Hematopoietic multipotent progenitor cell treated with erythropoietin and hydrocortisone succinate and interleukin-3 and kit ligand, for 6 days (in vitro differentiated cells): ENCODE measurements at places on chromosomes 13 and 19.

- peak; percentile 81 for DNase-seq
Observed at GRCh38 chr19:49442771-49443365, 1.5 kb upstream of the SLC17A7 start.

DNA sequence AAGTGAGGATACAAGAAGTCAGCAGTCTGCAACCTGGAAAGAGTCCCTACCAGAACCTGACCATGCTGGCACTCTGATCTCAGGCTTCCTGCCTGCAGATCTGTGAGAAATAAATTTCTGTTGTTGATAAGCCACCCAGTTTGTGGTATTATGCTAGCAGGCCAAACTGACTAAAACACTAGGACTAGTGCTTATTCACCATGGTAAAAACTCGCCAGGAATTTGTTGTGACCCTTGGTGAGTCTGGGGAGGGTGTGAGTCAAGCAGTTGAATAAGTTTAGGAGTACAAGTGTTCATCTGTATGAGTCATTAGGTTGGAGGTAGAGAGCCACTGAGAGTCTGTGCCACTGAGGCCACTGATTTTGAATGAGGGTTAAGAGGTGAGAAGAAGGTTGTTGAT is 3.6 kb downstream of the ZIK1 start:
- DNase-seq, result no peak

GRCh38 chr19:18814063-18814462 is 17.7 kb upstream of the UPF1 start:
- no peak for DNase-seq

GRCh38 chr13:41579168-41579567 is 121.8 kb downstream of the RGCC start:
- DNase-seq, result no peak

DNA sequence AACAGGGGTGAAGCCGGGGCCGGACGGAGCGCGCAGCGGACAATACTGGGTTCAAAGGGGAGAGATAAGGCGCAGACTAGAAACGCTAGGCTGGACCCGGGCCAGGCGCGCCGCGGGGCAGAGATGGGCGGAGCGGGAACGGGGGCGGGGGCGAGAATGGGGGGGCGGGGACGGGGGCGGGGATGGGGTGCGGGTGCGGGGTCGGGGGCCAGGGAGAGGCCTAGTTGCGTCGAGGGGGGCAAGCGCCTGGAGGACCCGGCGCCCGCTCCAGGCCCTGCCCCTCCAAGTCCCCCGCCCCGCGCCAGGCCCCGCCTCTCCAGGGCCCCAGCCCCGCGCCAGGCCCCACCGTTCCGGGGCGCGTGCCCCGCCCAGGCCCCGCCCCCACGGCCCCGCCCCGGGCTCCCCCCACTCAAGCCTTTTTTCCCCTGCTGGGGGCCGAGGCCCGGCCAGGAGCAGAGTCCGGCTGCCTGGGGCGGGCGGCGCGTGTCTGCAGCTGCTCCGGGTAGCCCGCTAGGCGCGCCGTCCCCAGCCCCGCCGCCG is at the start of gene CERS4:
Gene CERS4, plus strand, starts transcription at position 449 of the 540 bp plus-strand sequence. CDS start 41,707 bp downstream, outside the sequence.
- peak; percentile 69 for DNase-seq

DNA sequence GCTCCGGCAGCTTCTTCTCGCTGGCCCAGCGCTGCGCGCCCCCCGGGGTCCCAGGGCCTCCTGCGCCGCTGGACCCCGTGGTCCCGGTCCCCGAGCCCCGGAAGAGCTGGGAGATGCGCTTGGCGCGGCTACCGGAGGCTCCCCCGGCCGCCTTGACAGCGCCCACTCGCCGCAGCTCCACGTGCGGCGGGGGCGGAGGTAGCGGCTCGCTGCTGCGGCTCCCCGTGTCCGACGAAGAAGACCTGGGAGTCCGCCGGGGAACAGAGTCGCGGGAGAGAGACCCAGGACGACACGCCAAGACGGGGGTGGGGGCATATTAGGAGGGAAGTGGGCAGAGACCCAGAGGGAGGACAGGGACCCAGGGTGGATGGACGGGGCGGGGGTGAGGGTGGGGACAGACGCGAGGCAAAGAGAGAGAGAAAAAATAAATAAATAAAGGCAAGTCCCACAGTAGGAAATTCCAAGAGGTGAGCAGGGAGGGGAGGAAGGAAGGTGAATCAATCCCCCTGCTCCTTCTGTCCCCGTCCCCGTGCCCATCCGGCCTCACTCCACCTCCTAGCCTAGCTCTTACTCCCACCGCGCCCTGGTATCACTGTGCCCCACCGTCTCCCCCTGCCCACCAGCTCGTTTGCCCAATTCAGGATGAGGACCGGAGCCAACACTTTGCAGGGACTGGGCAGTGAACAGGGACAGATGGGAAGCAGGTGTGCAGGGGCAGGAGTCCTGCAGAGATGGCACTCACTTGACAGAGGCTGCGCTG is 826 bp downstream of the RASIP1 start:
- DNase-seq, result no peak

DNA sequence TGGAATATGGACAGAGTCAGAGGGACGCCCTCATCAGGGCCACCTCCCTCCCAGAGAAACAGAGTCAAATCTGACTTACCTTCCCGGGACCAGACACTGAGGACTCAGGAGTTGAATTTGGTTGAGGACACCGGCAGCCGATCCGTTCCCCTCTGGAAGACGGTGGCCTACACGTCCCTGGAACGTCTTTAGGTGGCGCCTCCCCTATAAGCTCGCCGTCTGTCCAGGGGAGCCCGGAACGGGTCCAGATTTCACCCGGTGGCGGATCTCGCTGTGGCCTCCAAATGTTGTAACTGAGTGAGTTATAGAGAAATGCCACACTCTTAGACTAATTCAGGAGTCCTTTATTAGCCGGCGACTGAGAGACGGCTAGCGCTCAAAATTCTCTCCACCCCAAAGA is 9.0 kb downstream of the TNFSF14 start:
- DNase-seq, result no peak

GRCh38 chr19:38400361-38400760 is 2.5 kb upstream of the FAM98C start:
- no peak for DNase-seq
